ENCODE measurements at places on chromosomes 13 and 19.

DNA sequence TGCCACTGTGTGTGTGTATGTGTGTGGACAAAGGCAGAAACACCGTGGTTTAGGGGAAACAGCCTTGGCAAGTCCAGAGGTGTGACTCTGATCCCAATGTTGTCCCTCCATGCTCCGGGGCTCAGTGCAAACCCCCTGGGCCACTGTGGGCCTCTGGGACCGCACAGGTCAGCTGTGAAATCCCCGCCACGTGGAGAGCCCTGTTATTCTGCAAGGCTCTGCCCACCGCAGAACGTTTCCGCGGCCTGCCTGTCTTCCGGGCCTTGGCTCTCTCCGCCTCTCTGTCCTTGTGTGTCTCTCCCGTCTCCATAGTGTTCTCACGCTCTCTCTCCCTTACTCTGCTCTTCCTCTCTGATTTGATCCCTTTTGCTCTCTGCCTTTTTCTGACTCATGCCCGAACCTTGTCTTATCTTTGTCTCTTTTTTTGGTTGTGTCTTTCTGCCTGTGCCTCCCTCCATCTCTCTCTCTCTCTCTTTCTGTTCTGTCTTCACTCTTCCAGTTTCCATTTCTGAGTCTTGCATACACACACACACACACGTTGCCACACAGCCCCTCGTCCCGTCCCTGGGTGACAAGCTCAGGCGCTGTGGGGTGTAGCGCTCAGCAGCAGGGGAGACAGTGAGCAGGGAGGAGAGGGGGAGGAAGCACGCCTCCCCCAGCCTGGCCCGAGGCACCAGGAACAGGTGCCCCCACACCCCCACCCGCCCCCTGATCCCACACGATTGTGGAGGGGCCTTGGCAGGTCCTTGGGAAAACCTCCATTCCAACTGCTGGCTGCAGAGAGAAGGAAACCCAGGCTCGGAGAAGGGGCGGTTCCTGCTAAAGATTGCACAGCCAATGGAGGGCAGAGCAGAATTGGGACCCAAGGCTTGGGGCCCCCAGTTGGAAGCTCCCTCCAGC lies 3.0 kb downstream of the TTYH1 start:
- DNase-seq: peak; percentile 95

- peak; percentile 93 for DNase-seq
Observed at GRCh38 chr19:570937-571565, 1.3 kb upstream of the BSG start.

DNA sequence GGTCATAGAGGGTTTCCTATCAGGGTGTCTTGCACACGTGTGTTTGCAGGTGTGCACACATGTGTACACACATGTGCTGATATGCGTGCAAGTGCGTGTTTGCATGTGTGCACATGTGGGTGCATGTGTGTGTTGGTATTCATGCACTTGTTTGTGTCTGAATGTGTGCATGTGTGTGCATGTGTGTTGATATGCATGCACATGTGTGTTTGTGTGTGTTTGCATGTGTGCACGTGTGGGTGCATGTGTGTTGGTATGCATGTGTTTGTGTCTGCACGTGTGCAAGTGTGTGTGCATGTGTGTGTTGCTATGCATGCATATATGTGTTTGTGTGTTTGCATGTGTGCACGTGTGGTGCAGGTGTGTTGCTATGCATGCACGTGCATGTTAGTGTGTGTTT lies 150.5 kb downstream of the SOX1 start:
- DNase-seq: no peak

GRCh38 chr13:110001670-110002275 lies 215.4 kb upstream of the IRS2 start:
- peak; percentile 51 for DNase-seq

- DNase-seq: no peak
Observed at GRCh38 chr13:49836516-49836915, 44.0 kb upstream of the KPNA3 start.

GRCh38 chr13:58587183-58587582 lies 955.6 kb downstream of the PCDH17 start:
- DNase-seq: no peak

DNA sequence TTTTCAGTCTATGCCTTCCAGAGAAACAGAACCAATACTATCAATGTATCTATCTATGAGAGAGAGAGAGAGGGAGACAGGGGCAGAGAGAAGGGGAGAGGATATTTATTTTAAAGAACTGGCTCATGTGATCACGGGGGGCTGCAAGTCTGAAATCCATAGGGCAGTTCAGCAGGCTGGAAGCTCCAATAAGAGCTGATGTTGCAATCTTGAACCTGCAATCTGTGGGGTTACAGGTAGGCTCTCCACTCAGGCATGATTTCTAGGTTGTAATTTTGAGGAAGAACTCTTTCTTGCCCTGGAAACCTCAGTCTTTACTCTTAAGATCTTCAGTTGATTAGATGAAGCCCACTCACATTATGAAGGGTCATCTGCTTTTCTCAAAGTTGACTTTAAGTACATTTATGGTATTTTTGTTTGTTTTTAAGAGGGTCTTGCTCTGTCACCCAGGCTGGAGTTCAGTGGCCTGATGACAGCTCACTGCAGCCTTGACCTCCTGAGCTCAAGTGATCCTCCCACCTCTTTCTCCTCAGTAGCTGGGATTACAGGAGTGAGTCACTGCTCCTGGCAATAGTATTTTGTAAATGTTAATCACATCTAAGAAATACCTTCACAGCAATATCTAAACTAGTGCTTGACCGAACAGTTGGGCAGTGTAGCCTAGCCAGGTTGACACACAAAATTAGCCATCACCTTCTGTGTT lies 376.4 kb downstream of the FGF9 start:
- no peak for DNase-seq

DNA sequence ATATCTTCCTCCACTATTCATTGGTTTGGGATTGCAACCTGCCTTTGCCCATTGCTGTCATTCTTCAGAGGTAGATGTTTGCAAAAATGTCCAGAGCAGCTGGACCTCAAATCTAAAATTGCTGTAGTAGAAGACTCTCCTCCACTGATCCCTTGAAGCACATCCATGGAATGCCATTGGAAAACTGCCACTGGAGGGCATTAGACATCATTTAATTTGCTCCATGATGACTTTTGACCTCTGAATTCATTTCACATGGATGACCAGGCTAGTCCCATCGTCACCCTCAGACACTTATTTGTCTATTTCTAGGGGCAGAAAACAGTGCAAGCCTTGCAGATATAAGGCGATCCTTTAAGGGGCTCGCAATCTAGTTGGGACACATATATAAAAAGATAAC lies 33.9 kb upstream of the FLT1 start:
- DNase-seq: no peak

GRCh38 chr19:15161028-15161984 lies 39.5 kb downstream of the NOTCH3 start:
- DNase-seq: peak; percentile 91

DNA sequence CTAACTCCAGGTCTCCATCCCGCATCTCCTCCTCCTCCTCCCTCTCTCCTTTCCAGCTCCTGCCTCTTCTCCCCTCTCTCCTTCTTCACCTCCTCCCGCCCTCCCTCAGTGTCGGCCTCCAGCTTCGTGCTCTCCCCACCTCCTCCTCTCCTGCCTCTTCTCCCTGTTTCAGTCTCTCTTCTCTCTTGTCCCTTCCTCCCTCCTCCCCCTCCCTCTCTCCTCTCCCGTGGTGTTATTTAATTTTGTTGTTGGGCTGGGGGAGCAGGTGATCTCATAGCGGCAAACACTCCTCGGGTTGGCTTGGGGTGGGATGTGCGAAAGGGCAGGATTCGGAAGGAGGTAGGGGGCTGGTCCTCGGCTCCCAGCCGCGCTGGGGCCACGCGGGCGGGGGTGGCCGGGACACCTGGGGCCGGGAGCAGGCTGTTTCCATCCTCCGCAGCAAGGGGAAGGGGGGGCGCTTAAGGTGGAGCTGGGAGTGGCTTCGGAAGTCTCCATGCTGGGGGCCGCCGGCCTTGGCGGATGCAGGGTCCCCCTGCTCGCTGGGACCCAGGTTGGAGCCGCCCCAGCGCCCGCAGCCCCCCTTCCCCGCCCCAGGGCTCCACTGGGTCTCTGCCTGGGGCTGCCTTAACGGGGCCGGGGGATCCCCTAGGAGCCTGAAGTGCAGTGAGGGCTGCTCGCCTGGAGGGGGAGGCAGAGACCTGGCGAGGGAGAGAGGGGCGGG lies at the start of gene CA11:
Gene CA11 (minus strand): TSS at position 187 of the 721 bp plus-strand sequence. CDS start 555 bp downstream, outside the sequence.
- DNase-seq: peak; percentile 97

DNA sequence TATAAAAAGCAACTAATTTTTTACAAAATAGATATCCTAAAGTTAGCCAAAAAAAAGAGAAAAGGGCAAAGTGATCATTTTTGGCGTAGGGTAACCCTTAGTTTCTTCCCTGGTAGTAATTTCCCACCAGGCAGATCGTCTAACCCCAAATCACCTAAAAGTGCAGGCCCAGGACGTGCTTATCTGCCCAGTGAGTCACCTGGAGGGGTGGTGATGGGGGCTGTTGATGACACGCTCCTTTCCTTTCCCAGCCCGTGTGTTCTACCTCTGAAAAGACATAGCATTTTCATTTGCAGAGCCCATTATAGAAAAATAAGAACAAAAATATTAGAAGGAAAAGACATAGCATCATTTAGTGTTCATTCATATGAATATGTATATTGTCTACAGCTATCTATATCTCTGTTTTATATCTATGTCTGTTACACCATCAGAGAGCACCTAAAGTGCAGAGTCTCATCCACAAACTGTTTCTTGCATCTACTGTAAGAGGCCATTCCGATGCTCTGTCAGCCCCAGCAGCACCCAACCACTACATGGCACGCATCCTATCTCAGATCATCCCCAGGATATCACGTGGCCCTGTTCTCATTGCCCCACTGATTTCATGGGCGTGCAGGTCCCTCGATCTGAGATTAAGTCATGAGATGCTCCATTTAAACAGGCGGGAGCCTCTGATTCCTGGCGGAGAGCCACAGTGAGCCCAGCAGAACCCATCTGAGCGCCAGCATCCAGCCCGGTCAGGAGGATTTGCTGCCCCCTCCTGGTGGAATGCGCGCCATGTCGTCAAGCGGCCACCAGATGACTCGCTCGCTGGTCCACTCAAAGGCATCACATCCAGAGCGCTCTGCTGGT lies 8.5 kb upstream of the LILRB3 start:
- peak; percentile 91 for DNase-seq

DNA sequence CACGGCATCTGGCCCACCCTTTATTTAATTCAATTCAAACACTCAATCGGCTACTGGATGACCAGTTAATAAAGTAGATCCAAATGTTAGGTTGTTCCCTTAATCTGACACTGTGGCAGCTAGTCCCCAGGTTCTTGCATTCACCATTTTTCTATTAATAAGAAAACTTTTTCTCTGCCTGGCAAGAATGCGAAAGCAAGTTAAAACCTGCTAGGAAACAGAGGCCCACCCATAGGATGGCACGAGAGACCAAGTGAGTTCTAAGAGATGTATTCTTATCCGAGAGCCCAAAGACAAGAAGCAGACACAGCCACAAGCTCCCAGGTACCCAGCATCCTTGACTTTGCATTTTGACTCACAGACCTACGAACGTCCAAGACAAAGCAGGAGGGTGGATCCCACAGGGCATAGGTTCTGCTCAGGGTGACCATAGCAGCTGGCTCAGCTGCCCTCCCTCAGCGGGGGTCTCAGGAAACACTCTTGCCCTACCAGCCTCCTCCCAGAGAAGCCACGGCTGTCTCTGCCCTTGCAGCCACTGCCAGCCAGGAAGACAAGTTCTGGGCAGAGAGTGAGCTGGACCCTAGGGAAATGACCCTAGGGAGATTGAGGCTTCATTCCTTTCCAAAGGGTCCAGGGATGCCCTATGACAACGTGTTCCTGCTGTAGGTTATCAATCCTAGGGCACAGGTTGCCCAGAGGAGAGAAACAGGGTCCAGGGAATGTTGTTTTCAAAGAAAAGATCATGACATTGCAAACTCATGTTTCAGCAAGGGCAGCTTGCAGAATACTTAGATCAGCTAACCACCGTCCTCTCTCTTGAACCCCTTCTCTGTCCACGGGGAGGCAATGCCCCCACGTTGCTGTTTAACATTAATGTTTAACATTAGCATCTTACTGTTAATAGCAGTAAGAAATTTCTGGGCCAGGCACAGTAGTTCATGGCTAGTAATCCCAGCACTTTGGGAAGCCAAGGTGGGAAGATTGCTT lies 147.2 kb upstream of the ZNF507 start:
- no peak for DNase-seq

DNA sequence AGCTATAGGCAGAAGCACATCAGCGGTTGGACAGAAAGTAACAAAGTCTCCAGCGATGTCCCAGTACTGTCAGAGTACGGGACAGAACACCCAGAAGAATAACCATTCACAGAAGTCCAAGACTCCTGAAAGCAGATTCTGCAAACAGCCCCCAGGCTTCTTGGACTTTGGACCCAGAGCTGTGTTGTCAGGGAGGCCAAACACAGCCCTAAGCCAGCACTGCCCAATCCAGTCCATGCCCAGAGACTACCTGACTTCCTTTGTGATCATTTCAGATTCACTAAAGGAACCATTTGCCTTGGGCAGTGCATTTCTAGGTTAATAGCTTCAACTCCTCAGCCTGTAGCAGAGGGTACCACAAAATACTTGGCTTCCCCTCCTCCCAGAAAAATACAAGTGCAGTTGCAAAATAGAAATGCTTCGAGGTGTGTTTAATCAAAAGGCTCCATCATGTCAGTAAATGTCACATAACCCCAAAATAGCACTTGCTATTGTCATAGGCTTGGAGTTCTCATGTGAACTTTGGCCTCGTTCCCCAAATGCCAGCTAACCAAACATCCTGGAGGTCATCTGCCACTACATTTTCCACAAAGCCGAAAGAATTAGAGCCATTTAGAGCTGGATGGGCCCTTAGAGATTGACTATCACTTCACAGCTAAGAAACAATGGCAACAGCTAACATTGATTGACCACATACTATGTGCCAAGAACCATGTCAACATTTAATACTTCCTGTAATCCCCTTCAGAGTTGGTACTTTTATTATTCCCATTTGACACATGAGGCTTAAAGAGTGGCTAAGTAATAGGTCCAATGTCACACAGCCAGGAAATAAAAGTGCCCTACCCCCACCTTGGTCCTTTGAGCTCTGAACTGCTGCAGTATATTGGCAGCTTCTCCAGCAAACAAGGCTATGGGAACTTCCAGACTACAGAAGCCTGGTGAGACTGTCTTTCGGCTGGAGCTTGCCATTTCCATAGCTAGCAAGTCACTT lies 329.9 kb downstream of the FOXO1 start:
- no peak for DNase-seq

- DNase-seq: no peak
Observed at GRCh38 chr19:892243-892893, 619 bp downstream of the MED16 start.

DNA sequence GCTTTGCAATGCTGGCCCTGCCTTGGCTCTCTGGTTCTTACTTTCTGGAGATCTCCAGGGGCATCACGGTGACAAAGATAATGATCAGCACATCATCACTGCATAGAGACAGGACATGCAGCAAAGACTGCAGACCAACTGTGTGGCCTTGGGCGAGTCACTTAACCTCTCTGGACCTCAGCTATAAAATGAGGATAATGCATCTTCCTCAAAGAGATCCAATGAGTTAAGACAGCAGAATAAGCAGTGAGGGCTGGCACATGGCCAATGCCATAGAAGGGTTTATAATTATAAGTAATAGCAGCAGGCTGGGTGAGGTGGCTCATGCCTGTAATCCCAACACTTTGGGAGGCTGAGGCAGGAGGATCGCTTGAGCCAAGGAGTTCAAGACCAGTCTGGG lies 2.4 kb downstream of the MAG start:
- peak; percentile 54 for DNase-seq

- DNase-seq: peak; percentile 26
Observed at GRCh38 chr19:57282011-57282643, 1.8 kb downstream of the ZNF460 start.

Data from osteoblast (primary cell).